Activated CD4-positive, alpha-beta T cell treated with anti-CD3 and anti-CD28 coated beads, Interleukin-2, amount 10 ng/mL, durations not matched to agents 24 days and 14 days (primary cell): ENCODE measurements at places on chromosomes 3 and 15. TPM values are rescaled to one million over a fixed set of nuclear protein-coding genes. Genes with fewer than 3 reads are reported as not detected.

Gene SI
- not detected in 2 replicates for total RNA-seq

Gene PPP1R14D
- not detected in 2 replicates for total RNA-seq

Gene SELENOK
- 51.4 and 58.5 TPM in 2 replicates for total RNA-seq

Gene GABRR3
- total RNA-seq: 0.05 and 0.12 TPM in 2 replicates

Gene ARHGEF26
- 0.09 and 0.12 TPM in 2 replicates for total RNA-seq

DNA sequence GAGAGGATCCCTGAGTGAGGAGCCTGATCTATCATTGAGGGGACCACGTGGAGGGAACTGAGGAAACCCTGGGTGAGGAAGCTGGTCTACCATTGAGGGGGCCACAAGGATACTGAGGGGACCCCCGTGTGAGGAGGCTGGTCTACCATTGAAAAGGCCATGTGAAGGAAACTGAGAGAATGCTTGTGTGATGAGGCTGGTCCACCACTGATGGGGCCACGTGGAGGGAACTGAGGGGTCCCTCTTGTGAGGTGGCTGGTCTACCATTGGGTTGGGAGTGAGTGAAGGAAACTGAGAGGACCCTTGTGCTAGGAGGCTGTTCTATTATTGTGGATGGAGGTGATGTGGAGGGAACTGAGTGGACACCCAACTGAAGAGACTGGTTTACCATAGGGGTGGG is 161.3 kb downstream of the FBLN2 start:
- no peak for DNase-seq
- no peaks in the 10 kb centered on the region for H3K27me3 ChIP-seq
- H3K27ac ChIP-seq: no peak overlapping the region
- no peaks in the 10 kb centered on the region for H3K36me3 ChIP-seq

GRCh38 chr15:42329161-42329560 is 30.1 kb upstream of the CAPN3 start:
- no peak overlapping the region for H3K27ac ChIP-seq
- H3K4me1 ChIP-seq: no peaks in the 10 kb centered on the region
- DNase-seq: no peak
- no peaks in the 10 kb centered on the region for H3K27me3 ChIP-seq
- no peak overlapping the region for H3K4me3 ChIP-seq

DNA sequence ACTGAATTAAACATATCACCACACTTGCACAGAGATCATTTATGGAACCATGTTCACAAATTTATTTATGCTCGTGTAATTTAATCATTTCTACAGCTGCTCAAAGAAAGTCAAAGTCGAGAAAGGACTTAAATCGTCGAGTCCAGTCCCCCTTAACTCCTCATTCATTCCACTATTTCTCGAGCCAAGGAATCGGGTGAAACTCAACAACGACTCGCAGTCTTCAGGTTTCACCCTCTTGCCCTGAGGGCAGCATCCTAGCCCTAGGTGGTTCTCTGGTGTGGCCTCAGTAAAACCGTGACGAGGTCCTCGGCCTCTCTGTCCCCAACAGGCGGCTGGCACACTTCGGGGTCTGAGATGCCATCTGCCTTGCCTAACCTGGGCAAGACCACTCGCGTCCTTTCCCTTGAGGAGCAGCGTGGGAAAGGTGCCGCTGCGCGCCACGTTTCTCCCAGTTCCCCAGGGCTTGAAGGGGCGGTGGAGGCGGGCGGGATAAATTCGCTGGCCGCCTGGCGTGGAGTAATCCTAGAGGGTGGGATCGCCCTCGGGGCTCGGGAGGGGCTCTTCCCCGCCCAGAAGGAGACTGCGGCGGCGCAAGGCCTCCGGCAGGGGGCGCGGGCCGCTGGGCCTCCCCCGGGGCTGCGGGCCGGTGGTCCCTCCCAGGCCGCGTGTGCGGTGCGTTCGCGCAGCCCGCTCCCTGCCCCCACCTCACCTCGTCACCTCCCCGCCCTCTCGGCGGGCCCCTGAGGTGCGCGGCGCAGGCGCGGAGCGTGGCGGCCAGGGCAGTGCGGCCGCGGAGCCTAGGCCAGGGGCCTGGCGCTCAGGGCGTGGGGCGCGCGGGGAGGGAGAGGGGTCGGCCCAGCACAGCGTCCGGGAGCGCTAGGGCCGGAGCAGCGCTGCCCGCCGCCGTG is at the start of gene ZNF639:
Gene ZNF639, plus strand, starts transcription at position 746 of the 911 bp plus-strand sequence. CDS start 5,263 bp downstream, outside the sequence.
- DNase-seq: peak; percentile 95
- H3K4me3 ChIP-seq: peak within 1 kb of the TSS; percentile 89
- peak within 1 kb of the TSS; percentile 93 for H3K27ac ChIP-seq
- peaks cover 18% of the 10 kb centered on the region for H3K36me3 ChIP-seq

GRCh38 chr15:25394898-25395297 is 43.9 kb downstream of the UBE3A start:
- H3K36me3 ChIP-seq: peaks cover 43% of the 10 kb centered on the region
- no peak for DNase-seq
- H3K27ac ChIP-seq: no peak overlapping the region
- H3K4me3 ChIP-seq: no peak overlapping the region
- H3K27me3 ChIP-seq: no peaks in the 10 kb centered on the region

GRCh38 chr3:159266779-159267178 is 464.9 kb downstream of the MFSD1 start:
- H3K4me1 ChIP-seq: no peaks in the 10 kb centered on the region
- H3K4me3 ChIP-seq: no peak overlapping the region
- no peaks in the 10 kb centered on the region for H3K27me3 ChIP-seq
- no peak overlapping the region for H3K27ac ChIP-seq
- DNase-seq: peak; percentile 58

- no peaks in the 10 kb centered on the region for H3K4me1 ChIP-seq
- H3K4me3 ChIP-seq: no peak overlapping the region
- H3K27me3 ChIP-seq: peaks cover 13% of the 10 kb centered on the region
- H3K36me3 ChIP-seq: no peaks in the 10 kb centered on the region
Observed at GRCh38 chr3:12356175-12356574, 67.3 kb downstream of the PPARG start.

GRCh38 chr3:4476496-4476895 is 9.4 kb upstream of the SUMF1 start:
- peaks cover 20% of the 10 kb centered on the region for H3K27me3 ChIP-seq
- no peak overlapping the region for H3K4me3 ChIP-seq
- DNase-seq: no peak
- no peak overlapping the region for H3K27ac ChIP-seq
- no peaks in the 10 kb centered on the region for H3K36me3 ChIP-seq

DNA sequence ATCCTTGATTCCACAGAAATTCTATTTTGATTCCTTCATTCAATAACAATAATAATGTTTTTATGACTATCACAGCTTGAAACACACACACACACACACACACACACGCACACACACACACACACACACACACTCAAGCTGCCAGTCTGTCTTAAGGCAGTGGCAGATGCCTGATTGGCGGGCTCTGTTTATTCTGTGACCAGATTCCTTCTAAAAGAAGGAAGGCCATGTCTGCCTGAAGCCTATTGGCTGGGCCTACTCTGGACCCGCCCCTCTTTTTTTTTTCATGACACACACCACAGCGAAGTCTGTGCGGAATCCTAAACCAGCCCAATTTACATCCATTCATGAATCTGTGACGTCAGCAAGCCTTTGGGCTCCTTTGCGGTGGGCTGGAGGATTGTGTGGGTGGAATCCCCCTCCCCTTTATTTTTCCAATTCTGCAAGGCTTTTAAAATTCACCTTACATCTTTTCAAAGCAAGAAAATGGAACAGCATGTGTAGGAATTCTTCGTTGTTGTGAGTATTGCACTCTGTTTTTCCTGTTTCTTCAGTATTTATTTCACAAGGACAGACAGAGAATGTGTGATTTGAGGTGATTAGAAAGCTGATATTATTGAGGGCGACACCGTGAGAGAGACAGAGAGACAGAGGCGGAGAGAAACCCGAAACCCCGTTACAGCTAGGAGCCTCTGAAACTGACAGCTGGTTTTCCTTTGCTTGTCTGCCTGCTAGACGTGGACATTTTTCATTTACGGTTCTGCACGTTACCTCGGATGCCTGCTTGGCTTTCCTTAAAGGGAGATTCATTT is at the start of gene MAP3K13:
Gene MAP3K13, plus strand, starts transcription at position 287 of the 812 bp plus-strand sequence. CDS start 65,446 bp downstream, outside the sequence.
- H3K36me3 ChIP-seq: no peaks in the 10 kb centered on the region
- peaks cover 50% of the 10 kb centered on the region for H3K27me3 ChIP-seq
- DNase-seq: peak; percentile 82
- H3K27ac ChIP-seq: peak within 1 kb of the TSS; percentile 21
- peak within 1 kb of the TSS; percentile 85 for H3K4me3 ChIP-seq

GRCh38 chr3:15292765-15293522 is 39.4 kb downstream of the SH3BP5 start:
- peaks cover 65% of the 10 kb centered on the region for H3K4me1 ChIP-seq
- H3K36me3 ChIP-seq: peaks cover 29% of the 10 kb centered on the region
- no peaks in the 10 kb centered on the region for H3K27me3 ChIP-seq
- H3K27ac ChIP-seq: peak overlapping the region; percentile 48

- peaks cover 10% of the 10 kb centered on the region for H3K27me3 ChIP-seq
- peaks cover 14% of the 10 kb centered on the region for H3K4me1 ChIP-seq
- DNase-seq: no peak
- H3K4me3 ChIP-seq: no peak overlapping the region
- no peak overlapping the region for H3K27ac ChIP-seq
Observed at GRCh38 chr3:120419797-120420196, 31.0 kb downstream of the FSTL1 start.

- no peak overlapping the region for H3K4me3 ChIP-seq
- H3K36me3 ChIP-seq: no peaks in the 10 kb centered on the region
- no peak overlapping the region for H3K27ac ChIP-seq
- H3K4me1 ChIP-seq: peaks cover 2% of the 10 kb centered on the region
- DNase-seq: no peak
- H3K27me3 ChIP-seq: no peaks in the 10 kb centered on the region
Observed at GRCh38 chr3:7917443-7918151, 584.0 kb upstream of the LMCD1 start.

DNA sequence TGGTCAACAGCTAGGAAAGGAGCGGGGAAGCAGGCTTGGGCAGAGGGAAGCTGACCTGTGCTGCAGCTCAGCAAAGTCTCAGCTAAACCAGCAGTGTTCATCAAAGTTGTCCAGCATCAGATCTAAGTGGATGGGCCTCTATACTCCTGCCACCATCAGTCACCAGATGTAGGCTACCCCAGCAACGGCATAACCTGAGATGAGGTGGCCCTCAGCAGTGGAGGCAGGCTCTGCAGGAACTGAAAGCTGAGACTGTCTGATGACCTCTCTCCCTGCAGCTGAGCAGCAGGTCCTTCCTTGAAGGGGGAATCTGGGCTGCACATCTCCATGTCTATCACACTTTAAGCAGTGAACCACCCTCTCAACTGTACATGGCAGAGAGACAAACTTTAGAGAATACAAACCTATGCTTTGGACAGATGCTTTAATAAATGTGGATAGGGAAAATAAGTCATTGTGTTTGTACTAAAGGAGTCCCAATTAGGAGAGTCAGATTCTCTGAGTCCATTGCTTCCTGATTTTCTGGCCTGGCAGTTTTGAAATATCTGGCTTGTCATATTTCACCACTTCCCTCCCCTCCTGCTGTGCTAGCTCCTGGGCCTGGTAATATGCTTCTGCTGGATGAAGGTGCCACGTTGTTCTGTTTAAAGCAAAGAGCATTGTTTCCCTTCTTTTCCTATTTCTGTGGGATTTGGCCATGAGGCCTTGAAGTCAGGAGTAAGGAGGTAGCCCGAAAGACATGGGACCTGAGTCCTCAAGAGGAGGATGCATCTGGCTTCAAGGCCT is 11.1 kb upstream of the PSTPIP1 start:
- H3K27me3 ChIP-seq: no peaks in the 10 kb centered on the region
- peaks cover 43% of the 10 kb centered on the region for H3K4me1 ChIP-seq
- no peaks in the 10 kb centered on the region for H3K36me3 ChIP-seq
- H3K4me3 ChIP-seq: no peak overlapping the region
- DNase-seq: no peak
- H3K27ac ChIP-seq: no peak overlapping the region

DNA sequence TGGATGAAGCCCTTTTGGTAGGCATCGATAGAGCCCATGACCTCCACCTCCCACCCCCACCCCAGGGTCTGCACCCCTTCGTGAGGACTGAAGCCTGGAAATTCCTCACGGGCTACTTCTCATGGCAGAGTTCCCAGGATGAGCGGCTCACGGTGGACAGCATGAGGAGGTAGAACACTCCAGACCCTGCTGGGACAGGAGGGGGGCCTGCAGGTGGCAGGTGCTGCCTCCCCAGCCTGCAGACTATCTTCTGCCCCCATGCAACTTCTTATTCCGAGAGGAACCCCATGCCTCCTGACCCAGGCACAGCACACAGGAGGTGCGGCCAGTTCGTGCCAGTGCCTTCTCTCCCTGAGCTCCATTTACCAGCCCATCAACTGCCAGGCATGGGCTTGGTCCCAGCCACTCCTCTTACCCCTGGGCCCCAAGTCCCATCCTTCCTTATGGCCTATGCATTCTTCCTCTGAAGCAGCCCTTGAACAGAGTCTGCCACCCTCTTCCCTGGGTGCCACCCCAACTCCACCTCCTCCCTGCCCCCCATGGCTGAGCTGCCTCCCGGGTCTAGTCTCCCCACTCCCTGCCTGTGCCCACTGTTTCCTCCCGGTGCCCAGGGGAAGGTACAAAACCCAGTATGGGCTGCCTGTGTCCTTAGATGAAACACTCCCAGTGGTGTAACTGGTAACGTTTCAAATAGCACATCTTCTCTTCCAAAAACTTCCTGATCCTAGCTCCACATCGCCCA is 8.4 kb downstream of the TBC1D21 start:
- DNase-seq: no peak
- no peak overlapping the region for H3K4me3 ChIP-seq
- H3K27me3 ChIP-seq: peaks cover 12% of the 10 kb centered on the region
- H3K27ac ChIP-seq: no peak overlapping the region
- no peaks in the 10 kb centered on the region for H3K36me3 ChIP-seq

DNA sequence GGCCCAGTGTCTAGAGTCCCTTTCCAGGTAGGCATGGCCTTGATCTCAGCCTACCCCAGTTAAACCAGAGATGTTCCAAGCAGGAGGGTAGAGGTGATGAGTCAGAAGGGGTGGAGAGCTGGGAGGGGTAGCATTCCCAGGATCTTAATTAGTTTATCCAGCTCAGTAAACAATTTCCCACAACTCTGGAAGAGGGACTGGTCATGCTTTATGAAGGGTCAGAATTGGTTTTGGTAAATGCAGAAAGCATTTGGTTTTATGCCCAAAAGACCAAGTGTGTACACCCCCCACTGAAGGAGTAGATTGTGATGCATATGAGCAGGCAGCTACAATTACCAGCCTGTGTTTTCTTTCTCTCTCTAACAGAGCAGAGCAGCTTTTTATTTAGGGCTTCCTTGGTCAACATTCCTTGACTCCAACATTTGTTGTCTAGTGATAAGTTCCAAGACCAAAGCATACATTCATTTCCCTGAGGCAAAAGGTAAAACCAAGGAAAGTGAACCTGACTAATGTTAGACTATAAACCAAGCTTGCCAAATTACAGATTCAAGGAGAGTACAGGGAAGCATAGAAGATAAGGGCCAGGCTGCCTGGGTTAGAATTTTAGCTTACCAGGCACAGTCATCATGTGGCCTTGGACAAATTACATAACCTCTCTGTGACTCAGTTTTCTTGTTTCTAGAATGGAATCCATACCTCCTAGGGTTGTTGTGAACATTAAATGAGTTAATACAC is 17.6 kb downstream of the EXOSC7 start:
- no peaks in the 10 kb centered on the region for H3K27me3 ChIP-seq
- no peak for DNase-seq
- no peak overlapping the region for H3K4me3 ChIP-seq
- no peak overlapping the region for H3K27ac ChIP-seq
- H3K4me1 ChIP-seq: peaks cover 43% of the 10 kb centered on the region
- H3K36me3 ChIP-seq: peaks cover 81% of the 10 kb centered on the region
